ENCODE measurements at places on chromosomes 7 and 10.

DNA sequence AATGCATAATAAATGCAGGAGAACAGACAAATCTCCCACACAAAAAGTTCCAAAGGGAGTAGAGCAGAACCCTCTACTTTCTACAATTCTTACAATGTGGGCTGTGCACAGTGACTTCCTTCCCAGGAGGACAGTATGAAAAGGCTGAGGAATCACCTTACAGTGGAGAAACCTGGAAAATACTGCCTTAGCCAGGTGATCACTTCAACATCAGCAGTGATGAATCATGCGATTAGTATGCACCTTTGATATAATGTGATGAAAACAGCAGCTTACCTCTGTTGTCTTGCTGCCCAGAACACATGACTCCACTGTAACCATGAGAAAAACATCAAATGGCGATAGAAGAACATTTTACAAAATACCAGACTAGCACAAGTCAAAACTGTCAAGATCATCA lies 329.7 kb upstream of the POM121L12 start:
- no peaks in the 10 kb centered on the region for H3K4me1 ChIP-seq
- H3K36me3 ChIP-seq: no peaks in the 10 kb centered on the region
- H3K4me3 ChIP-seq: no peak overlapping the region

GRCh38 chr10:77405771-77406241 lies 231.8 kb downstream of the KCNMA1 start:
- H3K36me3 ChIP-seq: no peaks in the 10 kb centered on the region
- H3K27me3 ChIP-seq: peaks cover 36% of the 10 kb centered on the region
- no peak overlapping the region for H3K4me3 ChIP-seq

DNA sequence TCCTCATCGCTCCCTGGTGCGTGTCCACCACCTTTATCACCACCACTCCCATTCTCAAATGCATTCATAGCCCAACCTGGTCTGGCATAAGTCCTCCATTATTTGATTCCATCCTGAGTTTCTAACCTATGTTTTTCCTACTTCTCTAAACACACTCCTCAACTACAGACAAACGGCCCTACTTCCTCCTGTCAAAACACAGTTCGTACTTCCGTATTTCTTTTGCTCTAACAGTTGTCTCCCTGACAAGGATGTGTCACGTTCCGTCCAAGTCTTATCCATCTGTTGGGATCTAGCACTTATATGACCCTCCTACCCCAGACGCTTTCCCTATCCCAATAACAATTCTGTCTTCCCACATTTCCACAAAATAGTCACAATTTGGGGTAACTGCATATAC lies 46.8 kb downstream of the DOCK4 start:
- H3K4me3 ChIP-seq: no peak overlapping the region
- no peaks in the 10 kb centered on the region for H3K27me3 ChIP-seq
- peaks cover 18% of the 10 kb centered on the region for H3K4me1 ChIP-seq
- no peak for DNase-seq

DNA sequence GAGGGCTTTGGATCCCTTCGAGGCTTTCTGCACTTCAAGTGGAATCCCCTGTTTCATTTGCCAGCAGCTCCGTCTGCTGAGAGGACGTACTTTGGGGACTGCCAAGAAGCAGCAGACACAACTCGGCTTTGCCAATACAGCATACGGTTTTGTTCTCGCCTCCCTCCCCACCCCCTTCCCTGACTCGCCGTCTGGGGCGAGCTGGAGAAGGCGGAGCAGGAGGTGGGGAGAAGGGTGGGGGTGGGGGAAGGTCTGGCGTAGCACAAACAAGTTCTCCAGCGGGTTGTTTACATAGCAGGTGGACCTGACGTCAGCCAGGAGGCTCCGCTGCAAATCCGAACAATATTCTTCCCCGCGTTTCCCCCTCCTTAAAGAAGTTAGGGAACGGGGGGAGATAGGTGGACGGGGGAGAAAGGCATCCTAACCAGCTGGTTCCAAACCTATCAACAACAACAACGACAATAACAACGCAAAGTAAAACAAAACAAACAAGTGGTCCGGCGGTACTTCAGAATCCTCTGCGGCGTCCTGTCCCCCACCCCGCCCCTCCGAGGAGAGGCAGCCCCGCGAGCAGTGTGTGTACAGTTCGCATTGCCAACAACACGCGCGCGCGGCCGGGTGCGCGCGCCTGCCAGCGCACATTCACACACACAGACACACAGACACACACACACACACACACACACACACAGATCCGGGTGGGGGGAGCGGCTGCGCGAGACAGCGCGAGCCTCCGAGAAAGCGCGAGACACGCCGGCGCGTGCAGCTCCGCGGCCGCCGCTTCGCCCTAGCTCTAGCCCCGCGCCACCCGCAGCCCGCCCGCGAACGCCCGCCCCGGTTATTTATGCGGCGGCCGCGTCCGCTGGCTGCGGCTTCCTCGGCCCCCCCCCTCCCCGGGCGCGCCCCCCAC lies 167.0 kb upstream of the PPP1R3A start:
- DNase-seq: peak; percentile 81
- peaks cover 31% of the 10 kb centered on the region for H3K36me3 ChIP-seq
- peak overlapping the region; percentile 85 for H3K27ac ChIP-seq
- H3K27me3 ChIP-seq: no peaks in the 10 kb centered on the region
- peaks cover 17% of the 10 kb centered on the region for H3K4me1 ChIP-seq

GRCh38 chr7:151251328-151251688 lies 2.8 kb upstream of the SMARCD3 start:
- peaks cover 100% of the 10 kb centered on the region for H3K27me3 ChIP-seq
- no peak overlapping the region for H3K27ac ChIP-seq
- H3K4me3 ChIP-seq: peak overlapping the region; percentile 46

DNA sequence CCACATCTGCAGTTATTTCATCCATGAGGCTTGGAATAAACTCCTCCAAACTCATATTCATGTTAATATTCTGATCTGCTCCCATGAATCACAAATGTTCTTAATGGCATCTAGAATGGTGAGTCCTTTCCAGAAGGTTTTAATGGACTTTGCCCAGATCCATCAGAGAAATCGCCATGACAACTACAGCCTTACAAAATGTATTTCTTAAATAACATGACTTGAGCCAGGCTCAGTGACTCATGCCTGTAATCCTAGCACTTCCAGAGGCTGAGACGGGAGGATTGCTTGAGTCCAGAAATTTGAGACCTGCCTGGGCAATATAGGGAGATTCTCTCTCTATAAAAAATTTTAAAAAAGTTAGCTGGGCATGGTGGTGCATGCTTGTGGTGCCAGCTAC lies 102.1 kb upstream of the TMEM168 start:
- no peak for DNase-seq
- H3K27ac ChIP-seq: no peak overlapping the region
- no peaks in the 10 kb centered on the region for H3K4me1 ChIP-seq
- H3K4me3 ChIP-seq: no peak overlapping the region

DNA sequence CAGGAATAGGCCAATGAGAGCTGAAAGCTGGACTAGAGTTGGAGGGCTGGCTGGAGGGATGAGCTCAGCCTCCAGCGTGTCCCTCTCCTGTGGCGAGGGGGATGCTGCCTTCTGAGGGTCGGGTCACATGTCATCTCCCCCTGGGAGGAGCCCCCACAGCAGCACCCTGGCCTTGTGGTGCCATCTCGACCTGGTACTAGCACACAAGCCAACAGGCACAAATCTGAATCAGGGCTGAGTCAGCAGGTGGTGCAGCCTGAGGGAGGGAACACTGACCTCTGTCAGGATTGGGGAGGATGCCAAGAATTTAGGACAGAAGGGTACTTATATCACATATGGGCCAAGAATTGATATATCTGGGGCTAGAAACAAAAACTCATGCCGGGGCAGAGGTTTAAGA lies 280.4 kb downstream of the CELF2 start:
- no peaks in the 10 kb centered on the region for H3K36me3 ChIP-seq
- H3K4me3 ChIP-seq: no peak overlapping the region
- no peak overlapping the region for H3K27ac ChIP-seq
- no peak for DNase-seq

DNA sequence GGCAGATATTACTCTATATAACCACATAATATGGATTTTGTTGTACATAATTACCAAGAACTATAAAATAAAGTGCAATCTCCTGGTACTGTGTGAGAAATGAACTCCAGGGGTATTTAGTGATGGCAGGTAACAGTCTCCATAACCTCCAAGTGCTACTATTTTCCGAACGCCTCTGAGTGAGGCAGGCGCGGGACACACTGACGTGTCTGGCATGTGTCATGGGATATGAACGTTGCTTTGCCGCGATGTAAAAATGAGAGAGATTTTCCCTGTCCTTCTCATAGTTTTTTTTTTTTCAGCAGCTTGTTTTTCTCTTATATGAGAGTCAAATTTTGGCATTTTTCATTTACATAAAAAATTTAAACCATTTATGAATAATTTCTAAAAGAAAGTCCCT lies 3.6 kb downstream of the ADARB2 start:
- H3K36me3 ChIP-seq: no peaks in the 10 kb centered on the region
- DNase-seq: no peak
- peaks cover 33% of the 10 kb centered on the region for H3K27me3 ChIP-seq
- H3K4me1 ChIP-seq: no peaks in the 10 kb centered on the region
- no peak overlapping the region for H3K4me3 ChIP-seq
- no peak overlapping the region for H3K27ac ChIP-seq

DNA sequence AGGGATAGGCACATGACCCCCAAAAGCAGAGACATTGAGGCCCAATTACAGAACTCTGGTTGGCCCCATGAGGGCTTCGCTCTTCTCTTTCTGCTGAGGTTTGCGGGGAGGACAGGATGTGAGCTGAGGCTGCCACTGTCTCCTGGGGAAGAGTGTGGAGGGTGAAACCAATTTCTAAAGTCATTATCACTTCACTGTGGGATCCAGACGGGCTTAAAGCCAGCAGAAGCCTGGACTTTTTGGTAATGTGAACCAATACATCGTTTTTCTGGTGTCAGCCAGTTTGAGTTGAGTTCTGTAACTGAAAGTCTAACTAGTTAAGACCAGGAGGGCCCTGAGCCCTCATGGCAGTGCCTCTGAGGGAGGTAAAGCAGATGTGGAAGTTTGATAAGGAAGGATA lies 163.0 kb downstream of the MYOF start:
- H3K4me1 ChIP-seq: no peaks in the 10 kb centered on the region
- no peak for DNase-seq
- H3K4me3 ChIP-seq: no peak overlapping the region
- no peaks in the 10 kb centered on the region for H3K27me3 ChIP-seq

GRCh38 chr7:105320896-105321295 lies 67.8 kb downstream of the SRPK2 start:
- H3K27ac ChIP-seq: no peak overlapping the region
- H3K4me3 ChIP-seq: no peak overlapping the region
- H3K36me3 ChIP-seq: no peaks in the 10 kb centered on the region
- DNase-seq: no peak

- no peak overlapping the region for H3K27ac ChIP-seq
- no peaks in the 10 kb centered on the region for H3K4me1 ChIP-seq
- peaks cover 12% of the 10 kb centered on the region for H3K27me3 ChIP-seq
- no peak for DNase-seq
- no peak overlapping the region for H3K4me3 ChIP-seq
- H3K36me3 ChIP-seq: peaks cover 7% of the 10 kb centered on the region
Observed at GRCh38 chr10:133116455-133116854, 28.7 kb downstream of the ADGRA1 start.

GRCh38 chr7:114785496-114785895 lies 136.4 kb upstream of the MDFIC start:
- H3K4me3 ChIP-seq: no peak overlapping the region
- no peaks in the 10 kb centered on the region for H3K27me3 ChIP-seq

GRCh38 chr7:134459981-134460380 lies 1.1 kb upstream of the AKR1B1 start:
- no peak overlapping the region for H3K27ac ChIP-seq
- peaks cover 31% of the 10 kb centered on the region for H3K36me3 ChIP-seq
- H3K4me3 ChIP-seq: peak overlapping the region; percentile 87
- no peak for DNase-seq
- no peaks in the 10 kb centered on the region for H3K27me3 ChIP-seq

DNA sequence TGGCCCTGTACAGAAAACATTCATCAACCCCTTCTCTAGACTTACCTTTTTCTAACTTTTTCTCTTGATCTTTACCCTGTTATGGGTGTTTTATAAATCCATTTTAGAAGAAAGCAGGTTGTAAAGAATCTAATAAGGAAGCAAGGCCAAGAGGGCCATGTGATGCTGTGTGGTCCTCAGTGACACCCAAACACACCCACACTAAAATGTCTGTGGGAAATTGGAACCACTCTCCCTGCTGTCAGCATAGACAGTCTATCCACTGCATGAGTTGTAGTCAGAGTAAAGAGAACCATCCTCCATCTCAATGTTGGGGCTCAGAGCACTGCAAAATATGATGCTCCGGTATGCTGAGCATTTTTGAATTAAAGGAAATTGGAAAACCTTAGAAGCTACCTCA lies 235.5 kb downstream of the SKIDA1 start:
- H3K27ac ChIP-seq: no peak overlapping the region
- H3K4me3 ChIP-seq: no peak overlapping the region
- H3K4me1 ChIP-seq: peaks cover 32% of the 10 kb centered on the region
- H3K36me3 ChIP-seq: no peaks in the 10 kb centered on the region
- H3K27me3 ChIP-seq: no peaks in the 10 kb centered on the region
- no peak for DNase-seq

- peaks cover 11% of the 10 kb centered on the region for H3K4me1 ChIP-seq
- H3K36me3 ChIP-seq: peaks cover 34% of the 10 kb centered on the region
- peak overlapping the region; percentile 99 for H3K4me3 ChIP-seq
- H3K27ac ChIP-seq: peak overlapping the region; percentile 100
- no peaks in the 10 kb centered on the region for H3K27me3 ChIP-seq
- DNase-seq: peak; percentile 31
Observed at GRCh38 chr7:55366461-55367070, 1.4 kb downstream of the LANCL2 start.

GRCh38 chr7:50270531-50271018 lies 33.9 kb upstream of the IKZF1 start:
- no peak overlapping the region for H3K27ac ChIP-seq
- no peaks in the 10 kb centered on the region for H3K4me1 ChIP-seq
- peaks cover 87% of the 10 kb centered on the region for H3K27me3 ChIP-seq
- DNase-seq: no peak

DNA sequence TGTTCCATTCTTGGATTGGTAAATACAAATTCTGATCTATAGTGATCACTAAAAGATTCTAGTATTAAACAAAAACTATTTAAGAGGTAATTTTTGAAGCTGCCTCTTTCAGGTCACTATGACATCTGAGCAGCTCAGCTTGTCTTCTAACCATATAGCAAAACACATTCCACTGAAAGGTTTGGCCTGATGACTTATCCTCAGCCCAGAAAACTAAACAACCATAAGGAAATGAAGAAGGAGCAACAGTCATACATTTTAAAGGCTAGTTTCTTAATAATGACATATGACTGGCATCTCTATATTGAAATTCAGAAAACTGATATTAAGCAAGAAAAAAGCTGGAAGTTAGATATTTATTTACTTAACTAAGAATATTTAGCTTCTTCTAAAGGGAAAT lies 24.6 kb downstream of the NT5C2 start:
- DNase-seq: no peak
- H3K4me1 ChIP-seq: no peaks in the 10 kb centered on the region
- H3K4me3 ChIP-seq: no peak overlapping the region

DNA sequence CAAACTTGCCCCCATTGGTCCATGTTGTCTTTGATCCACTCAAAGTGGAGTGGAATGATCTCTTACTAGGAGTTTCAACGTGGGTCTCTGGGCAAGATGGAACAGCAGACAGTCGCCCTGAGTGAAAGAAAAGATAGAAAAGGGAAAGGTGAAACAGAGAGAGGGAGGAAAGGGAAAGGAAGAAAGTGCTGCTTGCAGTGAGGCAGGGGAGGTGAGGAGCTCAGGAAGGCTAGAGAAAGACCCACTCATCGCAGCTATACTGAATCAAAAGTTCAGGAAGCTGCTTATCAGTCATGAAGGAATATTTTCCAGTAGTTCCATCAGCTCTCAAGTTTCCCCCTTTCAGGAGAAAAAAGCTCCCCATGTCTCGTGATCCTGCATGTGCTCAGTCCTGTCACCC lies 86.9 kb downstream of the ZNF467 start:
- no peak overlapping the region for H3K4me3 ChIP-seq
- H3K36me3 ChIP-seq: peaks cover 7% of the 10 kb centered on the region
- H3K27ac ChIP-seq: no peak overlapping the region
- H3K4me1 ChIP-seq: no peaks in the 10 kb centered on the region
- peaks cover 75% of the 10 kb centered on the region for H3K27me3 ChIP-seq
